ENCODE measurements at places on chromosomes 7 and 10. TPM values are rescaled to one million over a fixed set of nuclear protein-coding genes. Genes with fewer than 3 reads are reported as not detected.

MOGAT3 gene
- total RNA-seq: 47.7 TPM

NKX1-2 gene
- not detected for total RNA-seq

GPR37 gene
- 1.5 TPM for total RNA-seq

CHAT gene
- total RNA-seq: 0.16 TPM

LRRC18 gene
- total RNA-seq: not detected

HYAL4 gene
- total RNA-seq: not detected

GRCh38 chr10:80693565-80693964 is 155.9 kb downstream of the SH2D4B start:
- no peak for DNase-seq

- no peak for DNase-seq
These were observed 2.9 kb downstream of the GLCCI1 start for GRCh38 chr7:7971308-7972040.

DNA sequence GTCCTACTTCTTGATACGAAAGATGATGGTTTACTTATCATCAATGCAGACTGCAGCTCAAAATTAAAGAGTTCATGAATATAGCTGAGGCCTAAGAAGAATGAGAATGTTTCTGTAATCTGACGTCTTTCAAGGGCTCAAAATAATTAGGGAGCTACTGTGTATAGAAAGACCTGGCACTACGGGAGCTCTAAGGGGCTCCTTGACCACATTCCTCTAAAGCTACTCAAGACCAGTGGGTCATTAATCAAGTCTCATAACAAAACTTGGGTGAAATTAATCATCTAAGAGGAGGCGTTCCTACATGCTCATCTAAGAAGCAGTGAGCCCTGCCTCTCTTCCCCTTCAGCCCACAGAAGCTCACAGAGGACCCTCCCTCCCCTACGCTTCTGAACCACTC is 863.8 kb upstream of the AUTS2 start:
- no peak for DNase-seq

- no peak for DNase-seq
These were observed 882 bp downstream of the DLX6 start for GRCh38 chr7:97006055-97006815.

DNA sequence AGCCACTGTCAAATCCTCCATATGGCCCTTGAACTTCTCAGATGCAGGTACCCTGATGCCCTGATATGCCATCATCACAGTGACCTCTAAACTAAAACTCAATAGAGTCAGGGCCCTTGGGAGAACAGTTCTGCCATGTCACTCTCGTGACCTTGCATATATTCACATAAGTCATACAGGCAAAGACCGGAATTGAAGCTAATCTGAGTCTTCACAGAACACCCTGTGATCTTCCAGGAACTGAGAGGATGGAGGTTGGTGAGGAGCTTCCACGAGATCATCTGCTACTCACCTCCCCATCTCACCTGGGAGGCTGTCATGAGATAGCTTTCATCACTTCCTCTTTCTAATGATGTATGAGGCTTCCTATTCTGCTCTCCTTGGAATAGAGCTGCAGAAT is 228.7 kb upstream of the CCDC6 start:
- no peak for DNase-seq

GRCh38 chr10:87546971-87547413 is 42.3 kb downstream of the MINPP1 start:
- no peak for DNase-seq

DNA sequence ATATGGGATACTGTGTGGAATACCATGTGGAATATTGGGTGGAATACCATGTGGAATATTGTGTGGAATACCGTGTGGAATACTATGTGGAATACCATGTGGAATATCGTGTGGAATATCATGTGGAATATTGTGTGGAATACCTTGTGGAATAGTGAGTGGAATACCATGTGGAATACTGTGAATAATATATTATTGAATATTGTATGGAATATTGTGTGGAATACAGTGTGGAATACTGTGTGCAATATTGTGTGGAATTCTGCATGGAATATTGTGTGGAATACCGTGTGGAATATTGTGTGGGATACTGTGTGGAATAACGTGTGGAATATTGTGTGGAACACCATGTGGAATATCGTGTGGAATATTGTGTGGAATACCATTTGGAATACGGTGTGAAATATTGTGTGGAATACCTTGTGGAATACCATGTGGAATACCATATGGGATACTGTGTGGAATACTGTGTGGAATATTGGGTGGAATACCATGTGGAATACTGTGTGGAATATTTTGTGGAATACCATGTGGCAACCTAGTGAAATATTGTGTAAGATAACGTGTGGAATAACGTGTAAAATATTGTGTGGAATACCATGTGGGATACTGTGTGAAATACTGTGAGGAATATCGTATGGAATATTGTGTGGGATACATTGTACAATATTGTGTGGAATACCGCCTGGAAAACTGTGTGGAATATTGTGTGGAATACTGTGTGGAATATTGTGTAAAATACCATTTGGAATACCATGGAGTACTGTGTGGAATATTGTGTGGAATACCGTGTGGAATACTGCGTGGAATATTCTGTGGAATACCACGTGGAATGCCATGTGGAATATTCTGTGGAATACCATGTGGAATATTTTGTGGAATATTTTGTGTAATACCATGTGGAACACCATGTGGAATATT is 133.9 kb upstream of the CHST15 start:
- DNase-seq: no peak

- DNase-seq: no peak
These were observed 297.2 kb upstream of the ZNF32 start for GRCh38 chr10:43945908-43946307.

DNA sequence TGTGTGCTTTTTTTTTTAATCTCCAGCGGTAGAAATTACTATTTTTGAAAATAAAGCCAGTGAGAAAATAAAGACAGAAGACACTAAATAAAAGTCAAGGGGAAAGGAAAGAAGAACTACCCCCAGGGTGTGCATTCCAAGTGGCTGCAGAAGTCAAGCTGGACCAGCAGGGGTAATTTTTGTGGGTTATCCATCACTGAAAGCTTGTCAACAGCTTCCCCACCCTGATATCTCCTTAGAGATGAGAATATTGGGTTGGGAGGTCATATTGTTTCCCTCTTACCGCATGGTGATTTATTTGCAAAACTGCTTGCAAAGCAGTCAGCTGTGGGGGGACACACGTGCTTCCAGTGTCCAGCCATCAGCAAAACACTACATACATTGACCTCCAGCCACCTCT is 46.4 kb downstream of the FAM107B start:
- DNase-seq: no peak

GRCh38 chr10:5640036-5640435 is 26.4 kb downstream of the ASB13 start:
- DNase-seq: no peak

GRCh38 chr10:5595994-5596471 is 70.4 kb downstream of the ASB13 start:
- no peak for DNase-seq

DNA sequence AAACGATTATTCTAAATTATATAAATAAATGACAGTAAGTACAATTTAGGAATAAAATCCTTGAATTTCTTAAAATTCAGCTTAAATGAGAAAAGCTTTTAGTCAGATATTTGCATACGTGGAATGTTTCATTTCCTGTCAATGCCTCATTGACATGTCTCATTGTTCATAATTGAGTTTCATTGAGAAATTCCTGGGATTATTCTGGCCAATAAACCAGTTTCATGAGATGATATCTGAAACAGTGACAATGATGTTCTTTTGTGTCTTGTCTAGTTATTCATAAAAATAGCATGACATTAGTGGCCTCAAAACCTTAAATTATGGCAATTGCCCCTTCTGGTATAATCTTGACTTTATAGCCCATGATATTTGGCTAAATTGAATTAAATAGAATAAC is 95.8 kb downstream of the DKK1 start:
- no peak for DNase-seq

- DNase-seq: no peak
These were observed 559 bp upstream of the FKBP14 start for GRCh38 chr7:30027065-30027456.

DNA sequence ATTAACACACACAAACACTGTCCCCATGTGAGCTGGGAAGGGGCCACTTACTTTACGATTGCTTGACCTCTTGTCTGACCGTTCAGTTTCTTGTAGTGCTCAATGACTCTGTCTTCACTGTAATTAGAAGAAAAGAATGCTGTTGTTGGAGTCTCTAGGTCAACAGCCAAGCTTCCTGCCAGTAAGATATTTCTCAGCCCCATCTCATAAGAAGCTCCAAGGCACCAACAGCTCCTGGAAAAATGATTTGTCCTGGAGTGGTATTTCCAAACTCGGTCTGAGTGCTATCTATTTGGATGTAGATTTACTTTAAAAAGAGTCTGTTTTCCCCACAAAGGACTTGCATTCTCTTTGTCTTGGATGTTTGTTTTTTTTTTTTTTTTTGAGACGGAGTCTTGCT is 153.7 kb downstream of the PRPF18 start:
- DNase-seq: no peak

GRCh38 chr7:66206934-66207240 is 1.8 kb downstream of the TPST1 start:
- DNase-seq: no peak

Measured in colonic mucosa (tissue), 4 donors.